Kidney capillary endothelial cell (primary cell): ENCODE measurements at places on chromosomes 12 and 14.
A peak's percentile ranks its signal among the peaks of the same experiment; 100 is the strongest.

DNA sequence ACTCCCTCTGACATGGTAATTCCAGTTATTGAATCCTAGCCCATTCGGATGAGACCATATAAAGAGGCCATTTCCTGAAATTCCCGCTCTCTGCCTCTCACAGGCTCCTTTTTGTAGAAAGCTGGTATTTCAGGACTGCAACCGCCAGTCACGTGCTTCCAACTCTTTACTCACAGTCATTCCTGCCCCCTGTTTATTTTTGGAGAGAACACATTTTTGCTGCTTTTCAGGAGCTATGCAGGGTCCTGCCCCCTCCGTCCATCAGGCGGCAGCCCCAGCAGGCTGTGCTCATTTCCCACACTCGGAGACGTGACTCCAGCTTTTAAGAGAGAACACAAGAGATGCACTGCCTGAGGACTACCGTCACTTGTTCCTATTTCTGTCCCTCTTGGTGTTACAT is 26.8 kb downstream of the IFT43 start:
- no peak for DNase-seq

DNA sequence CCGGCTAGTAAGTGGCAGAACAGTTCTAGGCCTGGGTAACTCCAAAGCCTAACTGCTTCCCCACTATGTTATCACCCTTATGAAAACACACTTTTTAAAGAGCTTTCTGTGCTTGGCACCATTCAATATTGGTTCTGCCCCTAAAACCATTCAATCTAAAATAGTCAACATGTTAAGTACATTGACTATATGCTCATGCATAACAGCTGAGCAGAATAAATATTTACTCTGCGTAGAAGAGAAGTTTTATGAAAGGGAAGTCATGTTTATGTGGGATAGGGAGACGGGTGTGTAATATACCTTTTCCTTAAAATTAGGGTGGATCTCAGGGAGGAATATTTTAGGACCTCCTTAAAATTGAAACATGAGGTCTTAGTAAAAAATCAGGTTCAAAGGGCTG is 80.5 kb downstream of the SAMD4A start:
- DNase-seq, result no peak

DNA sequence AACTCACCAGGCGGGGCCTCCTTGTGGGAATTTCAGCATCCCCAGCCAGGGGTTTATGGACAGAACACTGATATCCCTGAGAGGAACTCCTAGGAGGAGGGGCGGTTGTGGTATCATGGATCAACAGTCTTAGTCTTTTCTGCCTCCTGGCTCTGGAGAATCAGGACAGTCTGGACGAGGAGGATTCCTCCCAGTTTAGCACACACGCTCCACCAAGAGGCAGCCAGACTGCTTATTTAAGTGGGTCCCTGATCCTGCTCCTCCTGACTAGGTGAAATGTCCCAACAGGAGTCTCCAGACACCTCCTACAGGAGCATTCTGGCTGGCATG is 10.4 kb upstream of the ZNF705A start:
- DNase-seq, result no peak

GRCh38 chr12:57118711-57119271 is 7.6 kb upstream of the STAT6 start:
- no peak for DNase-seq

GRCh38 chr12:124225730-124226129 is 69.2 kb upstream of the RFLNA start:
- no peak for DNase-seq

DNA sequence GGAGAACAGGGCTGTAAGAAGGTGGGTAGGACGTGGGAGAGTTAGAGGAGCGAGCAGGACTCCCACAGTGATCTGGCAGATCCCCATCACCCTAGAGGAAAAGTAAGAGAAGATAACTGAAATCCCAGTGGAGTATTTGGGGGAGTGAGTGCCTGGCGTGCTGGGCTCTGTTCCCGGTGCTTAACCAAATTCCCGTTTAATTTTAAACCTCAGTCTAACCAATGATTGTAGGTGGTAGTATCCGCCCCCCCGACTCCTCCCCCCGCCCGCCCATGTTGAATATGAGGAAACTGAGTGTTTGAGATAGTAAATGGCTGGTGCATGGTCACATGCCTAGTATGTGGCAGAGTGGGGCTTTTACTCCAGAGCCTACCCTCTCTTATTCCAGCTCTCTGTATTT is 1.2 kb downstream of the TARBP2 start:
- no peak for DNase-seq

GRCh38 chr14:61438860-61439765 is 117.7 kb downstream of the PRKCH start:
- DNase-seq, result peak; percentile 61

DNA sequence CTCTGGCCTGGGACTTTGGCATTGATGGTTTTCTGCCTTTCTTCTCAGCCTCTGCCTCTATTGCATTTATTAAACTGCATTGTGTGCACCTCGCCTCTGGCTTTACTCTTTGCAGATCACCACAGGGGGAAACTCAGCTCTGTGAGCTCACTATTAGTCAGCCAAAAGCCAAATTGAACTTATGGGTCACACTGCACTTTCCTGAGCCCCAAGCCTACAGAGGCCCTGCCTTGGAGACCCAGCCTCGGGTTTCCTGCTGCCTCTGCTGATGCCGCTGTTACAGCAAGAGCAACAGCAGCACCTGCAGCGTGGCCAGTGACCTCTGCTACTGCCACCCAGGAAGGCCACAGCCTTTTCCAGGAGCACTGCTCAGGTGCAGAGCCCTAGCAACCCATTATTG is 122.5 kb downstream of the DAD1 start:
- peak; percentile 12 for DNase-seq

GRCh38 chr12:128266086-128266485 is 884 bp upstream of the TMEM132C start:
- DNase-seq, result no peak

DNA sequence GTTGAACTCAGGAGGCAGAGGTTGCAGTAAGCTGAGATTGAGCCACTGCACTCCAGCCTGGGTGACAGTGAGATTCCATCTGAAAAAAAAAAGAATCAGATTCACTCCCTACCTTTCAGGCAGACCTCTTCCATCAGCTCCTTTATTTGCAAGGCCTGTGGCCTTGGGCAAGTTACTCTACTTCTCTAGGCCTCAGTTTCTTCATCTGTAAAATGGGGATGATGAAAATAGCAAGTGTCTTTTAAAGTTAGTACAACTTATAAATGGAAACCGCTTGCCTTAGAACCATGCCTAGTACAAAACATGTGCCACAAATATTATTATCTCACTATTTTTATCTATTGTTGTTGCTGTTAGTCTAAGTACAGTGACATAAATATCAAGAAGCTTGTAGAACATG is 84.3 kb downstream of the STAB2 start:
- DNase-seq, result no peak

DNA sequence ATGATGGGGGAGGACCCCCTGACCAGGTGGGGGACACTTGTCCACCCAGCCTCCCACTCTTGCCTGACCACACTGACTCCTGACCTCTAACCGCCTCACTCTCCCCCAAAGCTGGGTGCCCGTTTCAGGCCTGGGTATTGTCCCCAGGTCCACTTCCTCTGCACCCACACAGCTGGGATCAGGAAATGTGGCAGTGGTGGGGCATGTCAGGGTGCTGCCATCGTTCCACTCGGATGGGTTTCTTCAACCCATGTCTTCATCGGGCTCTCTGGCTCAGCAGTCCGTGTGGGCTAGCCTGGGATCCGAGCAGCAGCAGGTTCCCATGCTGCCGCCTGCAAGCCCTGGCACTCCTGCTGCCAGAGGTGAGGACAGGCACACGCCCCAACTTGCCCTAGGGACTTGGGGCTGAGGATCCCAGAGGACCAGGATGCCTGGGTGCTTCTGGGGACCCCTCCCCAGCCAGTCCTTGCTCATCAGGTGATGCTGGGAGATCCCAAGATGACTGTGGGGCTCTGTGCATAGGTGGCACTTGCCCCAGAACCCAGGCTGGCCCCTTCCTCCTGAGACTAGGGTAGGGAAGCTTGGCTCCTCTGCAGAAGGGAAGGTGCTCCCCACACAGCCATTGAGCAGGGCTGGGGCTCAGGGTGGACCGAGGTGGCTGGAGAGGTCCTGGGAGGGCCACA is 2.9 kb upstream of the CLBA1 start:
- DNase-seq, result no peak

- no peak for DNase-seq
Measured at GRCh38 chr12:64636856-64637255, 26.6 kb downstream of the RASSF3 start.

DNA sequence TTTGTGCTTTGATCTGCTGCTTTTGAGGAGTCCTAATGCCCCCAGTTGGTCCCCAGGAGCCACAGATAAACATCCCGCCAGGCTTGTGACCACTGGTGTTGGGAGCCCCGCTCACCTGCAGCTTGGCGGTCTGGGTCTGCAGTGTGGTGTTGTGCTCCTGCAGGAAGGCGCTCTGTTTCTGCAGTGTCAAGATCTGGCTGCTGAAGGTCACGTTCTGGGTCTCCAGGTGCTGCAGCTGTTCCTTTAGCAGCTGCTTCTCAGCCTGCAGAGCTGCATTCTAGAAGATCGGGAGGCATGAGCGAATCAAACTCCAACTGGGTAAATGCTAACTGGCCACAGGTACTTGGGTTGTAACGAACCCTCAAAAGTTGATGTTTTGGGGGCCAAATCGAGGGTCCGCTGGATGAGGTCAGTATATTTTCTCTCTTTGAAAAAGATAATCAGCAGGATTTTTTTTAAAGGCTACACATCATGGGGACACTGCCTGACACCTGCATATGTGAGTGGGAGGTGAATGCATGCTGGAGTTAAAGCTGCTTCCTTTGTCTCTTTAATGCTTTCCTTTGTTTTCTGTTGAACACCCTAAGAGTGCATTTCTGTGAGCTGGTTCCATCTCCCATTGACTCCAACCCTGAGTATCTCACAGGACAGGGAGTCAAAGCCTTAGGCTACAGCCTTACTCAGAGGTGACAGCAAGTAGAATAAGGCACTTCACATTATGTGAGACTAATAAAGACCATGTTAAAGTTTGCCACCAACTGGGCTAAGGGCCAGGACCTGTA is 61.3 kb upstream of the GPR68 start:
- no peak for DNase-seq

GRCh38 chr12:38771871-38772270 is 133.5 kb downstream of the CPNE8 start:
- DNase-seq, result no peak

DNA sequence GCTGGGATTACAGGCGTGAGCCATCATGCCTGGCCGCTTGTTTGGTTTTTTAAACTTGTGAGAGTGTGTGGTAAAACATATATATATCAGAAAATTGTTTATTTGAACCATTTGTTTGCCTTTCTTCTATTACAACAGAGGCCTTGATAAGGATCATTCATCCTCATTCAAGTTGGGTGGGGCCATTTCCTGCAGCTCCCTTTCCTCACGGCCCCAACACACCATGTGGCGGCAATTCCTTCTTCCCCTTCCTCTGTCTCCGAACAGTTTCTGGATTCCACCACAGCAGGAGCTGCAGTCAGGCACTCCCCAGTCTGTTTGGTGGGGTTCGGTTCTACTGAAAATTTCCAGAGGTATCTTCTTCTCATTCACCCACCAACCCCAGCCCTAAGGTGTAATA is 42.0 kb upstream of the RASSF3 start:
- no peak for DNase-seq
